ENCODE measurements at places on chromosomes 5 and 9.

- no peak for DNase-seq
Observed at GRCh38 chr9:108983885-108984284, 29.4 kb downstream of the CTNNAL1 start.

- no peak for DNase-seq
Observed at GRCh38 chr9:12785260-12785770, 10.5 kb downstream of the LURAP1L start.

DNA sequence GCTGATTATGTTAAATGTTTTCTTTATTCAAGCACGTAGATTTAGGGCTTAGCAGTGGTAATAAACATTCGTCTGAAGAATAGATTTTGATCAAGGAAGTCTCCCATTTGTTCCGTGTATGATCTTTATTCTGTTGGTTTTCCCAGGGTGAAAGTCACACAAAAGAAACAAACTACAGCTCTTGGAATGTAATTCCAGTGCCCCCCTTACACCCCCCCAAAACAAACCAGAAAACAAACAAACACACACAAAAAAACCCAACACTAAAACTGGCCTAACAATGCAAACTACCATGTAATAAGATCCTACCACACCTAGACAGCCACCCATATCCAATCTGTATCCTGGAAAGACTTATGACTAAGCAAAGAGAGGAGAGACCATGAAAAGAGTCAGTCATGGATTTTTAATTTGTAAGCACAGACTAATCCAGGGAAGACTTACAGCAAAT is 196.2 kb upstream of the ELL2 start:
- no peak for DNase-seq

GRCh38 chr9:13718539-13718938 is 439.0 kb upstream of the MPDZ start:
- no peak for DNase-seq

DNA sequence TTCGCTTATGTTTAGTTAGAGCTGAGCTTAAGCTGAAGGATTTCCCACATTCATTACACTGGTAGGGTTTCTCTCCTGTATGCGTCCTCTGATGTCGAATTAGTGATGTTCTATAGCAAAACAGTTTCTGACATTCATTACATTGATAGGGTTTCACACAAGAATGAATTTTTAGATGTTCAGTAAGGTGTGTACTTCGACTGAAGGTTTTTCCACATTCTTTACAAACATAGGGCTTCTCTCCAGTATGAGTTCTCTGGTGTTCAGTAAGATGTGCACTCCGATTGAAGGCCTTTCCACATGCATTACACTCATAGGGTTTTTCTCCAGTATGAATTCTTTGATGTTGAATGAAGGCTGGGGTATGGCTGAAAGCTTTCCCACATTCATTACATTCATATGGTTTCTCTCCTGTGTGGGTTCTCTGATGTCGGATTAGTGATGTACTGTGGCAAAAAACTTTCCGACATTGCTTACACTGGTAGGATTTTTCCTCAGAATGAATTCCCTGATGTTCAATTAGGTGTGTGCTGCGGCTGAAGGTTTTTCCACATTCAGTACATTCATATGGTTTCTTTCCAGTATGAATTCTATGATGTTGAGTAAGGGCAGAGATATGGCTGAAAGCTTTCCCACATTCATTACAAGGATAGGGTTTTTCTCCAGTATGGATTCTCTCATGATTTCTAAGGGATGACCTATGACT is 14.6 kb downstream of the ZNF883 start:
- DNase-seq: no peak

DNA sequence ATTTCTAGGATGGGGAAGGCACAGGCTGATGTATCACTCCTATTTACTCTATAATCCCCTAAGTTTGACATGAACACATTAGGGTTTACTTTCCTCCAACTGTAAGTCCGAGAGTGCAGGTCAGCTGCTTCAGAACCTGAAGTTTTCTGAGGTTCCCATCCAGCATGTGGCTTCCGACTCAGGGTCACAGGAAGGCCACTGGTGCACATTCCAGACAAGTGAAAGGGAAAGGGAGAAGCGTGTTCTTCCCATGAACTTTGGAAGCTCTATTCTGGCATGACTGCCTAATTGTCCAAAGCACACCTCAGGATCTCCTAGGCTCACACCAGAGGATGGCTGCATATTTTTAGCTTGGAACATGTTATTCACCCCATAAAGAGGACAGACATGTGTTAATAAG is 602.6 kb downstream of the SEMA5A start:
- DNase-seq: no peak

GRCh38 chr5:80701597-80701996 is 46.8 kb upstream of the DHFR start:
- DNase-seq: no peak

- DNase-seq: no peak
Observed at GRCh38 chr9:34463098-34463900, 4.7 kb downstream of the DNAI1 start.

DNA sequence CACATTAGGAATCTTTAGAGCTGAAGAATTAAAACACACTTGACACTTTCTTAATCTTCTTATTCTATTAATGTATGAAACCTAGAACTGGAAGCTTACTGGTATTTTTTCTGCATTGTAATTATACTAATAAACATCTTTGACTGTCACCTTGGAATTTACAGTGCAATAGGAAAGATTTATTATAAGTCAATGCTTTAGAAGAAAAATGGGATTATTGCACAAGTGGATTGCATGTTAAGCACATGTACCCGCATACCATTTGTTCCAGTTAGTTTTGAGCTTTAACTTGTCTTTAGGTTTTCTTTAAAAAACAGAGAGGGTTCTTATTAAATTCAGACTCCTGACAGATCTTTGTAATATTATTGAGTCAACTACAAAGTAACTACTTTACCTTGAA is 278.5 kb downstream of the CCDC171 start:
- no peak for DNase-seq

DNA sequence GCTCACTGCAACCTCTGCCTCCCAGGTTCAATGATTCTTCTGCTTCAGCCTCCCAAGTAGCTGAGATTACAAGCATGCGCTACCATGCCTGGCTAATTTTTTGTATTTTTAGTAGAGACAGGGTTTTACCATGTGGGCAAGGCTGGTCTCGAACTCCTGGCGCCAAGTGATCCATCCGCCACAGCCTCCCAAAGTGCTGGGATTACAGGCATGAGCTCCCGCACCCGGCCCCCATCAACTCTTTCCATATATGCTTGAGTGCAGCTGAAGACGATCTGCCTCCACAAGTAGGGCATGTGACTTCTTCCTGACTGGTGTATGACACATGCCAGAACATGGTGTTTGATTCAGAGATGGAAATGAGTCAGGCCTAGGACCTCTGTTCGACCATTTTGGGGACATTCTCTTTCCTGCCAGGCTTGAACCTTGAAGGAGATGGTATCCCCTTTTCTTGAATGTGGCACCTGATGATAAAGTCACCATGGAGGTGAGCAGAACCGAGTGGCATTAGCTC is 7.5 kb upstream of the CNOT6 start:
- DNase-seq: no peak

GRCh38 chr9:16150938-16151650 is 598.3 kb downstream of the CCDC171 start:
- no peak for DNase-seq

GRCh38 chr5:618450-618849 is 6.3 kb downstream of the CEP72 start:
- DNase-seq: no peak

DNA sequence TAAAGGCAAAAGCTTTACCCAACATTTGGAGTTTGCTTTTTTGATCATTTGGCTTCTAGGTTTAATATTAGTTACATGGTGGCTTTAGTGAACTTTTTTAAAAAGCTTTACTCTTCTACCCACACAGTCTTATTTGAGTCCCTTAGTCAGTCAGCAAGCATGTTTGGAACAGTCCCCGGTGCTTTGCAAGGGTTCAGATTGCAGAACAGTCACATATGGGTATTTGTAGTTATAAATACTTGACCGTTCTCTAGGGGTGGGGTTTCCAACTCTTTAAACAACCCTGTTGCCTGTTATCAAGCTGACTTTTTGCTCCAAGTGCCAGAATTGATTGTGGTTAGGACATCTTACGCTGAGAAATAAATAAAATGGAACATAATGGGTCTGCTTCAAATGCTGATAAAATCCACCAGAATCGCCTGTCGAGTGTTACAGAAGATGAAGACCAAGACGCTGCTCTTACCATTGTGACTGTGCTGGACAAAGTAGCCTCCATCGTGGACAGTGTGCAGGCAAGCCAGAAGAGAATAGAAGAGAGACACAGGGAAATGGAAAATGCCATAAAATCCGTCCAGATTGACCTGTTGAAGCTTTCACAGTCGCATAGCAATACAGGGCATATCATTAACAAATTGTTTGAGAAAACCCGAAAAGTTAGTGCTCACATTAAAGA is at the start of gene CAVIN4:
Gene CAVIN4 (plus strand): TSS at position 304 of the 673 bp plus-strand sequence. CDS start 65 bp downstream, at position 369.
- no peak for DNase-seq

DNA sequence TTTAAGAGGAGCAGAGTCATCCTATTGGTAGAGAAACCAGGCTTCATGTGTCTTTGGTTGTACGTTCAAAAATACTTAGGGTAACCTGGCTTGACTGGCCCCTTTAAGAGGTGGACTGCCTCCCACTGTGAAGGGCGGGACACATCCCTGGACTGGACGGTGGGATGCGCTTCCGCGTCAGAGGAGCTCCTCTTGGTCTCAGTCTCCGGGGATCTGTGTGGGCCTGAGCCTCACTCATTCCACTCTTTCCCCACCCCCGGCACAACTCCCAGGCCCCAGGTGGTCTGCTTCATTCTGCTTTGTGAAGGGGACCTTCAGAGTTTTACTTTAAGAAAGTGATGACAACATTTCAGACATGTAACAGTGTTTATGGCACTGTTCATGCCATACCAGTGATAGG is 601.1 kb downstream of the IRX1 start:
- no peak for DNase-seq

GRCh38 chr5:40679913-40680681 is at the start of gene PTGER4:
Gene PTGER4, plus strand, starts transcription at chr5:40679915. Its CDS starts 1,079 bp downstream, at chr5:40680994.
- peak; percentile 57 for DNase-seq

DNA sequence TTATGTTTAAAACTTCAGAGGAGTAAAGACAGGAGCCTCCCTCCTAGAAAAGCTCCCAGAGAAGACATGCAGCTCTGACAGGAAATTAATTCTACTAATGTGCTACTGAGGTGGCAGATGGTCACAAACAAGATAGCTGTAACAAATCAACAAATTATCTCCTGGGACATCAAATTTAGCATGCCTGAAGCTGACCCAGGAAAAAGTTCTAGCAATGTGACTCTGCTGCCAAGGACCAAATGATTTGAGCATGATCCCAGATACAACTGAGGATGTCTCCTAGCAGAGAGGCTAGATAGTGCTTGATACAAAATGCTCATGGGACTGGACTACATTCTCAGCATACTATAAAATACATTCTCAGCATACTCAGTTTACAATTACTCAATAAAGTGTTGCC is 413.5 kb upstream of the SMC2 start:
- no peak for DNase-seq

GRCh38 chr9:1972672-1973071 is 42.5 kb upstream of the SMARCA2 start:
- no peak for DNase-seq

GRCh38 chr5:77847814-77848290 is 71.7 kb upstream of the TBCA start:
- DNase-seq: peak; percentile 90

DNA sequence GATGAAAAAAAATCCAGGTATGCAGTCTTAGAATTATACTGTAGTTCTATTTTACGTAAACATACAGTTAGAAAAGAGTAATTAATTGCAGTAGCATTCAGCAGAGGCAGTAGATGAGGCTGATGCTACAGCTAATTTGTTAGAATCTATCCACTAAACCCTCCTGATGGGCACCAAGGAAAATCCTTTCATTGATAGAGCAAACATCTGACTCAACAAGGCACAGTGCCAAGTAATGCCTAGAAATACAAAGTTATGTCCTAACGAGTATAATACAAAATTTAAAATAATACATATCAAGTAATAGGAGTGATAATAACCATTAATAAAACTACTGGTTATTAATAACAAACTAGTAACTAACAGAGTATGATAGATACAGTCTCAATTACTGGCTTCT is 9.0 kb downstream of the MOCS2 start:
- no peak for DNase-seq

DNA sequence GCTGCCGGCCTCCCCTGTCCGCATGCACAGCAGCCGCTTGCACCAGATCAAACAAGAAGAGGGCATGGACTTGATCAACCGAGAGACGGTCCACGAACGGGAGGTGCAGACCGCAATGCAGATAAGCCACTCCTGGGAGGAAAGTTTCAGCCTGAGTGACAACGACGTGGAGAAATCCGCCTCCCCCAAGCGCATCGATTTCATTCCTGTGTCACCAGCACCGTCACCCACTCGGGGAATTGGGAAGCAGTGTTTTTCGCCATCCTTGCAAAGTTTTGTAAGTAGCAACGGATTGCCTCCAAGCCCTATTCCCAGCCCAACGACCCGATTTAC is 75.3 kb downstream of the PIP5K1B start:
- DNase-seq: no peak

GRCh38 chr5:6383376-6383775 is 5.0 kb upstream of the MED10 start:
- DNase-seq: no peak

- no peak for DNase-seq
Observed at GRCh38 chr9:137267933-137268355, 9.6 kb upstream of the TOR4A start.

GRCh38 chr5:155786108-155786507 is 540.9 kb upstream of the SGCD start:
- DNase-seq: no peak

DNA sequence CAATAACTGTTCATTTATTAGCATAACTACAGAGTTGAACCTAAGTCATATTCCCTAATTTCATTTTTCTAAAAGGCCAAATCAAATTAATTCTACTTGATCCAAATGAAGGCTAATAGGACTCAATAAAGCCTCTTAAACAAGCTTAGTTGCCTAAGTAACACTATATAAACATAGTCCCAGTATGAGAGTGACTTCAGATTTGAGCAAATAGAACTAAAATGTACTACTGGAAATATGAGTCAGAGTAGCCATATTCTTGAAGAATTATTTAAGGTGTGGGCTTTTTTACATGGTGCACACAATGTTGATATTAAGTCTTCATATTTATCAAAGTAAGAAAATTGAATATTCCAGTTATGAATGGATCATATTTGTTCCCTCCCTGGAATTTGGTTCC is 872.3 kb downstream of the MAT2B start:
- no peak for DNase-seq
